ENCODE measurements at places on chromosomes 5 and 9.

DNA sequence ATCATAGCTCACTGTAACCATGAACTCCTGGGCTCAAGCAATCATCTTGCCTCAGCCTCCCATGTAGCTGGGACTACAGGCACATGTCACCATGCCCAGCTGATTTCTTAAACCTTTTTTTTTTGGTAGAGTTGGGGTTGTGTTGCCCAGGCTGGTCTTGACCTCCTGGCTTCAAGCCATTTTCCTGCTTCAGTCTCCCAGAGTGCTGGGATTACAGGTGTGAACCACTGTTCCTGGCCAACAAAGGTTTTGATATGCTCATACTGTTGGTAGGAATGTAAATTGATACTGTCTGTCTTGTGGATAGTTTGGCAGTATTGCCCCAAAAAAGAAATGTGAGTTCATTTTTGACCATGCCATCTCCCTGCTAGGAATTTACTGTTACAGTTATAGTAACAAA is 77.4 kb upstream of the TMEM171 start:
- DNase-seq = no peak

DNA sequence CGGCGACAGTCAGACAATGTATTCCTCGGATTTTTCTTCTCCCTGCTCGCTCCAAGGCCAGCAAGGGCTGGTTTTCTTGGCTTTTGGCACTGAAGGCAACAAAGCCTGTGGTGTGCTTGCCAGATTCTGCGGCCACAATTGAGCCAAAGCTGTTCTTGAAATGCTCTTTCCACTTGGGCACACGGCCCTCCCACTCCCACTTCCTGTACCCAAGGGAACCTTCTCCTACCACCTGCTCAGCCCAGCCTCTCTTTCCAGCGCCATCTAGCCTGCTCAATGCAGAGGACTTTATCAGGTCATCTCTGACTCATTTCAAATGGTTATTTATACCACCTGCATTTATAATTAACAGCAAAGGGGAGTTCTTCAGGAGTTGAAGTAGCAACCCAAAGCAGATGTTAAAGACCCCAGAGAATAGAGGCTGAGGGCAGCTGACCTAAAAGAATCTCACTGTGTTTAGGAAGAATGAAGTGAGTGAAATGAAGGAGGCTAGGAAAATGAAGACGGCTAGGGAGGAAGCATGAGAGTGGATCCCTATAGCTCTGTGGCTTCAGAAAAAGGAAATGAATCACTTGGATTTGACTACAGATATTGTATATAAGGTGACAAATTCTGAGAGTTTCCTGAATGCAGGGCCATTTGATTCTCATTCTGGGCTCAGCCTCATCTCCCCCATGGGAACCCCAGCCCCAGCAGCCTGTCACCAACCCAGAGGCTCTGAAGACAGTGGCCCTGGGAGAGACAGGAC is 439.0 kb downstream of the ENC1 start:
- DNase-seq = no peak

DNA sequence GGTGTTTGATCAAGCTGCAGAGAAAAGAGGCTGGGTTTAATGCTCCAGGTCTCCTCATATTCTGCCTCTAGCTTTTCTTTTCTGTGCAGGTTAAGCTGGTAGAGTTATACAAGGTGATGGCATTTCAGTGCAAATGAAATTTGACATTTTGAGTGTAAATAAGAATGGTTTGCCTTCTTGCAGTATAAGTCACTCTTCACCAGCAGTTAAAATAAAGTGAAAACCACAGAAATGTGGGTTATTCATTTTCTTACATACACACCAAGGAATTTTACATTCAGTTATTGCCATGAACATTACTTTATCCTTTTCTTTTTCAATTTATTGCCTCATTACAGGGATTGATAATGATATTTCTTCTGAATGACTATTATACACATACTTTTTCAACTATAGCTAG is 337.5 kb upstream of the PCSK5 start:
- DNase-seq = no peak

GRCh38 chr5:108700930-108701329 is 46.8 kb upstream of the FER start:
- DNase-seq = no peak

DNA sequence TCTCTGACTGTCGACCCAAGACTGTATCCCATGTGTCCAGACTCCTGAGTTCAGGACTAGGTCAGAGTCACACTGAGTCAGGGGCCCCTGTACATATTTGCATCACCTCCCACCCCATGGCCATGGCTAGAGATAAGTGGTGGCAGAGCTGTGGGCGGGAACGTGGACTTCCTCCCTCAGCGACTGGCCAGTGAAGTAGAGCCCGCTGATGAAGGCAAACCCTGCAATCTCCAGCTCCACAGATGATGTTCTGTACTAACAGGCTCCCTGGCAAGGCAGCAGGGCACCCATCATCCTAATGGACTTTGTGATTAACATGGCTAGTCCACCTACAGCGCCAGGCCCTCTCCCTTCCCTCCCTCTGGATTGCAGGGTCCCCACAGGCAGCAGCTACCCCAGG is 110.5 kb upstream of the LRRTM2 start:
- no peak for DNase-seq

GRCh38 chr9:95313010-95313498 is 4.5 kb downstream of the FANCC start:
- DNase-seq = no peak

DNA sequence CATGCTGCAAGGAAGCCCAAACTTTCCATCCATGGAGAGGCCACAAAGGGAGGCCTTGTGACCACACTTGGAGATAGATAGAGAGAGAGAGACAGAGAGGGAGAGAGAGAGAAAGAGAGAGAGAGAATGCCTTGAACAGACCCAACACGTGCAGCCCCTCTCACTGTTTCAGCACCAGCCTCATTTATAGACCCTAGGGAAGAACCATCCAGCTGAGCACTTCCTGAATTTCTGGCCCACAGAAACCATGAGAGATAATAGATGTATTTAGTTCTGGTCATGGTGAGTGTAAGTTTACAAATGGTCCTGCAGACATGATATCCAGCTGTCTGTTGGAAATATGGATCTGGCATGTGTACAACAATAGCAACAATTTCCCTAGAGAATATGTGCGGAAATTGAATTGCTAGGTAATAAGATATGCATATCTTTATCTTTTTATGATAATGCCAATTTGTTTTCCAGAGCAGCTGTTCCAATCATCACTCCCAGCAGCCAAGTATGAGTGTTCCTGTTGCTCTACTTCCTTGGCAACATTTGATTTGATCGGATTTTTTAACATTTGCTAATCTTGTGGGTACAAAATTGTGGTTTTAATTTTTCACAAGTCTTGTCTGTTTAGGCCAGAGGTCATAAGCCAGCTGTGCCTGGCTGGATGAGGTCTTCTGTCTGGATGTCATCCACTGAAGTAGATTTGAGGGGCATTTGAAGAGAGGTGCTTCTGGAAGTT is 217.3 kb upstream of the IL12B start:
- DNase-seq = no peak

DNA sequence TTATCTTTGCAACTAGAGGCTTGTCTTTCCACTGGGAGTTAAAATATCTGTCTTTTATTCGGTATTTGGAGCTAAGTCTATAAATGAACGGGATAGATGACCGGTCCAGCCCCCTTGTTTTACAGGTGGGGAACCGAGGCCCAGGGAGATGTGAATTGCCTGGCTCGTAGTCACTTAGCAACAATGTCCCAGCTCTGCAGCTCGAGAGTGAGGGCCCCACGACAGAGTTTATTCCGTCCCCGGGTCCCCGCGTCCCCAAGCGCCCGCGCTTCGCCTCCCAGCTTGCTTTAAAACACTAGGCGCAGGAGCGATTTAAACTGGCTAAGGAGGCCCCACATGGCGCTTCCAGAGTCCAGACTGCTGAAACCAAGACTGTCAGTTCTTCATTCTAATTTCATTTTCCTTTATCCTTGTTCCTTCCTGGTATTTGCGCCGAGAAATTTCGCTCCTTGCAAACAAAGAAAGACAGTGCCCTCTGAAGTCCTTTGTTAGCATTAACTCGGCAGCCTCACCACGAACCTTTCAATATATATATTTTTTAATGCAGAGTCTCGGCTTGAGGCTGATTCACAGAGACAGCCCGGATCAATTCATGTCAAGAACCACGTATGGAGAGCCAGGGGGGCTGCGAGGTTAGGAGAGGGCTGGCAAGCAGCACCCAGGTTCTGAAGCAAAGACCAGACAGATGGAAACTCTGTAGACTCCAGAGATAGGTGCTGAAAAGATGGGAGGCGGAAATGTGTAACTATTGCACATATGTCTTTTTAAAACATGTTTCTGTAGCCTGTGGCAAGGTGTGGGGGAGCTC is 1.4 kb upstream of the ENC1 start:
- peak; percentile 81 for DNase-seq

- no peak for DNase-seq
Observed at GRCh38 chr9:136124976-136125692, 6.5 kb upstream of the TMEM250 start.

GRCh38 chr5:72883850-72884249 is 67.4 kb downstream of the TNPO1 start:
- DNase-seq = no peak

GRCh38 chr5:168875832-168876231 is 296.7 kb upstream of the PANK3 start:
- DNase-seq = no peak

DNA sequence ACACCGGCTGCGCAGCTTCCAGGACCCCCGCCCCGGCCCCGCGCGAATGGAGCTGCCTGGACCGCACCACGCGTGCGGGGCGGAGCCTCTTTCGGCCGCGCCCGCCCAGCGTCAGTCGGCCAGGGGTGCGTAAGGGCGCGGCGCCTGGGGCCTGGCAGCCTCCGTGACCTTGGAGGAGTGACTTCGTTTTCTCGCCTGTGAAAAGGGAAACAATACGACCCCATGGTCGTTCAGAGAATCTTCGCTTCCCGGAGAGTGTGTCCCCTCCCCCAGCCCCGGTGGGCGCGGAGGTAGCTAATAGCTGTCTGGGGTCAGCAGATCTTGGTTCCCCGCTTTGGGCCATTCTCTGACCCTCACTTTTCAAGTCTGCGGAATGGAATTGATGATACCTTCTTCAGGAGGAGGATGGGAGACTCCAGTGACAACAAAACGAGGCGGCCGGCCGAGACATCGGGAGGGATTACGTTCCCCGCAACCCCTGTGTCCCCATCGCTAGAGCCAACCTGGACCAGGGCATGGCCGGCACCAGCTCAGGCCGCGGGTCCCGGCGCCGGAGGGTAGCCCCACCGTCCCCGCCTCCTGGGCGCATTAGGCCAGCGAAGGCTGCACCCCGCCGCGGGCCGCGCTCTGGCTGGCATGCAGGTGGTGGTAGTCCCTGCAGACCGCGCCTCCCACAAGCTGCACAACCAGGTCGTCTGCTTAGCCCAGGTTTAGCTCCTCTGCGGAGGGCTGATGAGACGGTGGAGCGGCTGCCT is 5.5 kb upstream of the CDHR2 start:
- DNase-seq = no peak

DNA sequence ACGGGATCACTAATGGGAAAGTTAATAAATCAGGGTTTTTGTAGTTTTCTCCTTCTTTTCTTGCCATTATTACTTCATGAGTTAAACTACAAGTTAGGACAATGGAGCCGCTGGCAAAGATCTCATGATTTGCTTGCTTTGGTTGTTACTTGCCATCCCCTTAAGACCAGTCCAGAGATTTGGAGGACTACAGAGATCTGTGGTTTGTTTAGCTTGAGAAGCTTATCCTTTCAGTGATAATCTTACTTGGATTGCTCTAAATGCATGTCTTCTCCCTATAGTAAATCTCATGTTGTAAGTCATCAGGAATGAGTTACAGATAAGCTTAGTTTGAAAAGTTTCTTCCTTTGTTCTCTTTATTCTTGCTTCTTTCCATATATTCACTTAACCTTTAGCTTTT is 70.9 kb downstream of the TLE4 start:
- no peak for DNase-seq

DNA sequence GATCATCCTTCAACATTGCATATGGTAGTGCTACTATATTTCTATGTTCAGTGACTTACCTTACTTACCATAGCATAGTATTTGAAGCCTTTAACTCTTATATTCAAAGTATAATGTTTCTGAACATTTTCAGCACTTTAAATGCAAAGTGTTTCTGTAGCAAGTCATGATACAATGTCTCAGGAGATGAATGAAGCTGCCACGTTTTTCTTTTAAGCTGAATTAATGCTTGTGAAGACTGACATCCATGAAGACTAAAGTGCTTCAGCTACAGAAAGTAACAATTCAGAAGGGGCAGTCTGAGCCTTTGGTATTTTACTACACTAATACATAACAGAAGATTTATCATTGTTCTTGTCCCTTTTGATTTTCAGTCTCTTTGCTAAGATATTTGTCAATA is 709.1 kb upstream of the ARRDC3 start:
- no peak for DNase-seq

DNA sequence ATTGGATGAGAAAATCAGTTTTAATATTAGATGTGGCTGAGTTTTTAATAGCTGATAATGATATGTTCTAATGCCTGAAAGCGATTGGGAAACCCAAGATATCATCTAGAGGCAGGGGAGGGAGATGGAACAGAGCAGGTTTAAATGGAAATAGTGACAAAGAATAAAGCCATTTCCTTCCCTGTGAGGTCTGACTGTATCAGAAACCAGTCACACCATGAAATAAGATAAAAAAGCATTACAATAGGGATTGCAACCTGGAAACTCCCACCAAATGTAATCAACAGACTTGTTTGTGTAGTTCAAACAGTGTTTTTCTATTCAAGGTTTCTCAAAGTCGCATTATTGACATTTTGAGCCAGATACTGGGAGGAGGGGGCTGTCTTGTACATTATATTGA is 110.1 kb upstream of the SMIM23 start:
- no peak for DNase-seq

DNA sequence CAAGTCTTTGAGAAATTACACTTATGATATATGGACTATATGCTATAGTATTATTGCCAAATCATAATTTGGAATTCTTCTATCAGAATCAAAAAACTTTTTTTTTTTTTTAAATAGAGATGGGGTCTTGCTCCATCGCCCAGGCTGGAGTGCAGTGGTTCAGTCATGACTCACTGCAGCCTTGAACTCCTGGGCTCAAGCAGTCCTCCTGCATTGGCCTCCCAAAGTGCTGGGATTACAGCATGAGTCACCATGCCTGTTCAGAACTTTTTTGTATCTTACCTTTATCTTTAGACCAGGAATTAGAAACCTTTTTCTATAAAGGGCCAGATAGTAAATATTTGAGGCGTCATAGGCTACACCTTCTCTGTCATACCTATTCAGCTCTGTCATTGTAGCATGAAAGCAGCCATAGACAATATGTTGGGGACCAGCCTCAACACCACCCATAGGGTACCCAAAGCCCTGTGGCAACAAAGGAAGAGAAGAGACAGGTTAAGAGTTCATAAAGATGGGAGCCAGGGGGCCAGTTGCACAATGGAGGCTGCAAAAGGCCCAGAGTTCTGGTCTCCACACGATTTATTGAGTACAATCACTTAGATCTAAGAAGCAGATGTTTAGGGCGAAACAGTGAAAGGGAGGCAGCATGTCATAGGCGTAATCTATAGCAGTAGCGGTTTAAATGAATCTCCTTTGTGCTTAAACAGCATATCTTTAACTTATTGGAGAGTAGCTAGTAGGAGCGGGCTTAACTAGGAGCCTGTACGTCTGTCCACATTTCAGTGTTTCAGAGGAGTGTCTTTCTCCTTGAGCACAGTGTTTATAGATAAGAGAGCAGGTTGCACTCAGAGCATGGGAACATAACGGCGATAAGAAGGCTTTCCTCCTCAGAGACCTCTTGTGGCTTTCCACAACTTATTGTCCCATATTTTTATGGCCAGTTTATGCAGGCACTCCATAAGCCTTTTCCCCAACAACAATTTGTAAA is 12.5 kb downstream of the ECM2 start:
- no peak for DNase-seq

GRCh38 chr5:149267241-149267973 is 4.3 kb upstream of the AFAP1L1 start:
- DNase-seq = no peak

GRCh38 chr5:76807296-76807695 is 11.5 kb upstream of the F2RL1 start:
- DNase-seq = no peak

GRCh38 chr9:71734950-71735349 is 33.4 kb downstream of the CEMIP2 start:
- DNase-seq = no peak
